ENCODE measurements at places on chromosomes 6 and 20. TPM values are rescaled to one million over a fixed set of nuclear protein-coding genes. Genes with fewer than 3 reads are reported as not detected.

DNA sequence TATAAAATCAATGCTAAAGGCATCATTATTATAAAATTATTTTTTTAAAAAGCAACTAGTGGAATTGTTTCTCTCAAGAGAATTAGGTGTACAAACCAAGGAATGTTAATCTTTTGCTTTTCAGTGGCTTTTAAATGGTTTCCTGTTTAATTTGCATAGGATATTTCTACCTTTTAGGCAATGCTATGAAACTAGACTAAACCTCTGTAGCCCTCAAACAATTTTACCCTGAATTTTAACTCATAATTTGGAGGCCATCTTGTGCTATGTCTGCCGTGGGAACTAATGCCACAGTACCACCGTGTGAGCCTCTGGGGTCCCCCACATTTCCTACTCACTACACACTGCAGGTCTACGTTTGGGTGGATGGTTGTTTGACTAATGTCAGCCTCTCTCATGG lies 20.6 kb downstream of the PHACTR2 start:
- no peak for DNase-seq

DNA sequence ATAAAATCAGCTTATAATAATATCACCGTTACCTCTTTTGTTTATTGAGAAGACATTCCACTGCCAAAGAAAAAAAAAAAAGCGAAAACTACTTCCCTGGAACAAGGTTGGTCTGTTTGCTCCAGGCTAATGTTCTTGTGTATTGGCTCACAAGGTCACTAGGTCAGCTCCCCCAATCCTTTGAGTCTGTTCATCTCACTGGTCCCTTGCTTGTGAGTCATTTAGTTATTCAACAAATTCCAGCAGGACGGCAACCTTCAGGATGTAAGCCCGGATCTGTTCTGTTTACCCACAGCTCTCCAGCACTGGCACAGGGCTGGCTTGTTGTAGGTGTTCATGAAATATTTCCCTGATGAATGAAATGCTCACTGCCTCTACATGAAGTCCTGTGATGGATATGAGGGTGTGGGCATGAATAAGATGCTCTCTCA lies 3.3 kb downstream of the ARHGAP40 start:
- DNase-seq: peak; percentile 86

GRCh38 chr6:118304321-118304720 lies 243.8 kb upstream of the PLN start:
- no peak for DNase-seq

The GPLD1 gene
- total RNA-seq: 1.3 TPM

The SYTL3 gene
- total RNA-seq: 17.4 TPM

The GSTA1 gene
- total RNA-seq: not detected

The SEL1L2 gene
- not detected for total RNA-seq

The CCNC gene
- 116 TPM for total RNA-seq

Measured in Caki2 (cell line).